Activated T-helper 2 cell treated with anti-CD3 and anti-CD28 coated beads, Interferon-gamma antibody, Interleukin-2, Interleukin-4, amounts not matched to agents 10 μg/mL and 5 μg/mL and 100 μg/mL, durations not matched to agents 14 hours and 24 hours and 36 hours (primary cell): ENCODE measurements at places on chromosomes 4 and X.

- DNase-seq, result no peak
Observed at GRCh38 chrX:100379388-100379986, 30.6 kb downstream of the PCDH19 start.

DNA sequence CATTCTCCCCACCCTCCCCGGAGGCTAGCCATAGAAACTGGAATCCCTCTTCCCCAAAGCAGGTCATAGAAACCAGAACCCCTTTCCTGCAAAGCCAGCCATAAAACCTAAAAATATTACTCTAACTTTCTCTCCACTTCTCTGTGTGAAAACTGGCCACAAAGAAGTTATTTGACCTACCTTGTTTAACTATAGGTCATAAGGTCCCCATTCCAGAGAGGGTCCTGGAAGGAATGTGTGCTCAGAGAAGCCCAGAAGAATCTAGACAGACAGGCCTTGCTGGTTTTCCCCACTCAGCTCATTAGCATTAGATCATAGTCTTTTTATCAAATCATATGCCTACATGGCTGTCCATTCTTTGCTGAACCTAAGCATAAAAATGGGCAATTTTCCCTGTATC lies 52.8 kb upstream of the TEX13A start:
- no peak for DNase-seq

DNA sequence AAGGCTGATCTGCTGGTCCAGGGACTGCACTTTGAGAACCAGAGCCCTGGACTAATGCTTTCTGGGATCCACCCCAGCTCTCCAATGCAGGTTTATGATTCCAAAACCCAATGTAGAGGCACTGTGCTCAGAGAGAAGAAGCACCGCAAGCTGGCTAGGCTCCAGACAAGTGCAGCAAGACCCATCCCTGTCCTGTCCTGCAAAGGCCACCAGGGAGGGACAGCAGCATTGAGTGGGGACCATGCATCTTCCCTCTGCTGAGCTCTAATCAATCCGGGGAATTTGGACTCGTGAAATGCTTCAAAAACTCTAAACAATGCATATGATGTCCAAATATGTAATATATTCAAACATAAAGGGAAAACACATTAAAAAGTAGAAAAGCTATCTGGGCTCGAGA lies 10.8 kb upstream of the NSG1 start:
- no peak for DNase-seq

- DNase-seq, result peak; percentile 8
Observed at GRCh38 chrX:97597954-97598353, 714.2 kb downstream of the RPA4 start.

DNA sequence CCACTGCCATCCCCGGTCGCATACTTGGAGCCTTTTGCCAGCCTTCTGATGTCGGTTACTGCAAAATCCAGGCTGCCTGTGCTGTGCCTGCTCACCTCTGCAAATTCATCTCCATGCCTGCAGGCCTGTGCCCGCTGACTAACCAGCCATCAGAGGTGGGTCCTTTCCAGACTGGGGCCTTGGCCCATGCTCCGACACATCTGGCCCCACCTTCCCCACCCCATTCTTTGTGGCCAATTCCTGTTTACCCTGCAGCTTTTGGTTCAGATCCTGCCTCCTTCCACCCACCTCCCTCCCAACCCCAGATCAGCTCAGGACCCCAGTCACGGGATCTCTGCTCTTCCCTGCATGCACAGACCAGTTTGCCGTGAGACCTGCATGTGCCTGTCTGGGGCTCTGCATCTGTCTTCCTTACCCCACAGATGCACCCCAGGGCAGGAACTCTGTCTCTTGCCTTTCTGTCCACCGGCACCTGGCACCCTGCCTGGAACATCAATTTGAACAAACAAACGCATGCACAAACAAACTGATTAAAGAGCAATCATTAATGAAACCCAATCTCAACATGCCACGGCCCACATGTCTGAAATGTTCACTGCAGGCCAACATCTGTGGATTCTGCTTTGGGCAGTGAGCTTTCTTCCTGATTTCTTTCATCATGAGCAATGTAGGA lies 112.8 kb upstream of the PSAPL1 start:
- no peak for DNase-seq
